T-cell (primary cell): ENCODE measurements at places on chromosomes 6 and 20.
A peak's percentile ranks its signal among the peaks of the same experiment; 100 is the strongest.

GRCh38 chr6:93177438-93177837 is 241.9 kb downstream of the EPHA7 start:
- no peak overlapping the region for H3K4me3 ChIP-seq
- DNase-seq: no peak
- H3K36me3 ChIP-seq: no peaks in the 10 kb centered on the region
- no peak overlapping the region for H3K27ac ChIP-seq
- H3K4me1 ChIP-seq: no peaks in the 10 kb centered on the region

- H3K27me3 ChIP-seq: no peaks in the 10 kb centered on the region
- no peak overlapping the region for H3K4me3 ChIP-seq
- H3K4me1 ChIP-seq: no peaks in the 10 kb centered on the region
- no peak overlapping the region for H3K27ac ChIP-seq
Observed at GRCh38 chr6:163904186-163904585, 489.7 kb downstream of the QKI start.

DNA sequence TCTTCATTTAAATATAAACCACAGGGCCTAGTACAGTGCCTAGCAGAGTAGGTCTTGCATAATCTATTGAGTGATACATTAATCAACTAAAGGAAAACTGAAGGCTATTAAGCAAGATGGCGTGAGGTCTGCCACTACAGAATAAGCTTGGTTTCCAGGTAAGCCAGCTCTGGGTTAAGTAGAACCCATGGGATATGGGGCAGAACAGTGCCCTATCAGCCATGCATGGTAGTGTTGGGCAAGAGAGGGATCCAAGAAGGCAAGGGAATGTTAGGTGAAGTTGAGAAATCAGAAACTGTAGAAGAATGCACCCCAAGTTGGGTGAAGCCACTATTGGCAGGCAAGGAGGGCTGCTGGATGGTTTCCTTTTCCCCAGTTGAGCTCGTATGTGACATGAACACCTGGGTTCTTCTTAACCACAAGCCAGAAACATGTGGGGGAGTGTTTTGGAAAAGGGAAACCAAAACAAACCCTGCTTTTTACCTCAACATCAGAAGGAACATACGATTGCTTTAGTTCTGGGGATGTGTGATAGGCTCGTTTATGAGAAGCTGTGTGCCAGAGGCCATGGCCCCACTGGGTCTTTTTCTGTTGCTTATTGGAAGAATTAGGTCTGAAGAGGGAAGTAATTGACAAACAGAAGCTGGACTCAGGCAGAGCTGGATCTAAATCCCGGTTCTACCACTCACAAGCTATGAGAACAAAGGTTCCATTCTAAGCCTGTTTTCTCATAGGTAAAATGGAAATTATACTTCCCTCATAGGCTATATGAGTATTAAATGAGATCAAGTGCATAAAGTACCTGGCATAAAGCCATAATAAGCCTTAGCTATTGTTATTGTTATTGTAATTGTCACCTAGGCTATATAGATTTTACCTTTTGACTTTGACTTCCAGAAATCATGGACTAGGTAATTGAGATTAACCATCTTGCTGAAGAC is 33.5 kb downstream of the NEDD9 start:
- no peaks in the 10 kb centered on the region for H3K27me3 ChIP-seq
- no peaks in the 10 kb centered on the region for H3K36me3 ChIP-seq
- no peak overlapping the region for H3K4me3 ChIP-seq
- H3K27ac ChIP-seq: peak overlapping the region; percentile 62
- peaks cover 36% of the 10 kb centered on the region for H3K4me1 ChIP-seq
- DNase-seq: peak; percentile 13

DNA sequence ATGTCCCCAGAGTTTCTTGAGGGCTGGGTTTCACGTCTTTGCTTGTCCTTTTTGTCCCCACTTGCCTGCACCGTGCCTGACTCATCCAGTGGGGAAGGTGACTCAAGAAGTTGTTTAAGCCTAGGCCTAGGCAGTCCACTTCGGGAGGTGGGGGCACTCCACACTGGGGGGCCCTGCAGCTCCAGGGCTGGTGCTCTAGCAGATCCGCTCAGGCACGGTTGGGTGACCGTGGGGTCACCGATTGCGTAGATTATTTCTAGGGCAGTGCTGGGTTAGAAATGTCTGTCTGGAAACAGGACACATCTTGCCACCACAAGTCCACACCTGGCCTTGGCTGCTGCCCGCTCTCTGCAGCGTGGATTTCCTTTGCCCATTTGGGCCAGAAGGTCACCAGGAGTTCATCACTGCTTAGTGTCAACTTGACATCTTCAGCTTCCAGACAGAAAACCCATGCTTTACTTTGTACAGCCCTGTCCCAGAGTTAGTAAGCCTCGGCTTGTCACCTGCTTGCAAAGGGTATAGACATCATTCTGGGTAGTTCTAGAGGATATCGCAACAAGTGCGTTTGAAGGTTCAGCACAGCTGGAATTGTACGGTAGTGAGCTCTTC is 13.6 kb upstream of the C20orf144 start:
- no peak overlapping the region for H3K27ac ChIP-seq
- no peaks in the 10 kb centered on the region for H3K27me3 ChIP-seq
- H3K36me3 ChIP-seq: peaks cover 21% of the 10 kb centered on the region
- no peak overlapping the region for H3K4me3 ChIP-seq
- H3K4me1 ChIP-seq: peaks cover 21% of the 10 kb centered on the region

DNA sequence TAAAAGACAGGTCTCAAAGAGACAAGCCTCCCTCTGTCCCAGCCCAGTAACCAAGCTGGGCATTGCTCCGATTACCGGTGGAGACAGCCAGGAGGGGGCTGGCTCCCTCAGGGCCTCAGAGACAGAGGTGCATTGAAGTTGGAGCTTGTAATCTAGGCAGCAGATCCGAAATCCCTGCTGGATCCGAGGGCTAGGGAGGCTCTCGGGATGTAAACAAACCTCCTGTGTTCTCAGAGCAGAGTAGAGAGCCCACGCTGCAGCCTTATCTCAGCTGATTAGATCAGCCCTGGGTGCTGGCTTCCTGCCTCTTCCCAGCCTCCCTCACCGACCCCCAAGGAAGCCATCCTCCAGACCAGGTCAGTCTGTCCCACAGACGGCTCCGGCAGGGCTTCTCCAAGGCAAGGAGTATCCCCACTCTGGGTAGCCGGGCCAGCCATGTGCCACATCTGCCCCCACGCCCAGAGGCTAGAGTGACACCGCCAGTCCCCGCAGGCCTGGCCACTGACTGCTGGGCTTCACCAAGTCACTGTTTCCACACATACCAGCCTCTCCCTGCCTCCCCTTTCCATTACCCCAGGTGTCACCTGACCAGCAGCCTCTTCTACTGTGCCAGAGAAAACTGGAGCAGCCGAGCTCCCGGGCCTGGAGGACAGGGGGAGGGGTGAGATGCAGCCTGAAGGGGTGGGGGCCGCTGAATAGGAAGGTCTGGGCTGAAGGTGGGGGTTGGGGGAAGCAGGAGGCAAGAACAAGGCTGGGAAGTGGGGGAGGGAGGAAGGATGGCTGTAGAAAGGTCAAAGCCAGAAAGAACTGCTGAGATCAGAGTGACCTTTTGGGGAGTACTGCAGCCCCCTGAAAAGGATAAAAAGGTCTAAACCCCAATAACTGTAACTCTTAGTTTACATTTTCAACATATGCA is 6.0 kb downstream of the SDC4 start:
- peaks cover 1% of the 10 kb centered on the region for H3K4me1 ChIP-seq
- no peak overlapping the region for H3K4me3 ChIP-seq
- no peak overlapping the region for H3K27ac ChIP-seq

DNA sequence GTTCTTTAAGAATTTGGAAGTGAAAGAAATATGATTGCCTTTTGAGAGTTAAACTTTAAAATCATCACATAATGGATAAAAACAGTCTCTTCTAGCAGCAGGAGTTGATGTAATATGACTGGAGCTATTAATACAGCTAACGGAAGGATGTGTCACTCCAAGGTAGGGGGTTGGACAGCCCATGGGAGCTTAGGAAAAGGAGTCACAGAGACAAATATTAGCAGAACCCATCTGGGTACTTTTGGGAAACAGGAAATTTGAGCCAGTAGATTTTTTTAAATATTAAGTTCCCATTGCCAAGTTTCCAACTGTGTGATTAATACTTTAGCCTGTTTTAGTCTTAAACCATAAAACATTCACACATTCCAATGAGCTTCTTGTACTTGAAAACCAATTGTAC is 164.7 kb upstream of the RIMS1 start:
- H3K4me1 ChIP-seq: no peaks in the 10 kb centered on the region
- H3K4me3 ChIP-seq: no peak overlapping the region
- H3K36me3 ChIP-seq: no peaks in the 10 kb centered on the region
- no peak for DNase-seq
- no peaks in the 10 kb centered on the region for H3K27me3 ChIP-seq
- no peak overlapping the region for H3K27ac ChIP-seq
